Stimulated activated CD8-positive, alpha-beta memory T cell treated with anti-CD3 and anti-CD28 coated beads, Interleukin-4, amount 100 ng/mL, for 24 hours (primary cell): ENCODE measurements at places on chromosomes 3 and 15.

DNA sequence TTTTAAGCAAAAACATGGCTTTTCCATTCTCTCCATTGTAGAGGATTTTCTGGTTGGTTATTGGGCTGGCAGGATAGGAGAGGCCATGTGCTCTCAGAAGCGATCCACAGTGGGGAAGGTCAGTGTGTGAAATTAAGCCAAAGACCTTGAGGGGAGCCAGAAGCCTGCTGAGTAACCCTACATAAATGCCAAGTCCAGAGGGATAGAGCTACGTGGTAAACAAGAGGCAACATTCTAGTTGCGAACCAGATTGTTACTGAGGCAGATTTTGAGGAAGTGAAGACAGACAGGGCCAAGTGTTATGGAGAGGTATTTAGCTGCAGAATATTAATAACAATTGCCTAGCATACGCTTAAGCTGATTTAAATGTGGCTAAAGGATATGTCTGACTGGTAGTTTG lies 592.8 kb upstream of the GBE1 start:
- no peak for DNase-seq

DNA sequence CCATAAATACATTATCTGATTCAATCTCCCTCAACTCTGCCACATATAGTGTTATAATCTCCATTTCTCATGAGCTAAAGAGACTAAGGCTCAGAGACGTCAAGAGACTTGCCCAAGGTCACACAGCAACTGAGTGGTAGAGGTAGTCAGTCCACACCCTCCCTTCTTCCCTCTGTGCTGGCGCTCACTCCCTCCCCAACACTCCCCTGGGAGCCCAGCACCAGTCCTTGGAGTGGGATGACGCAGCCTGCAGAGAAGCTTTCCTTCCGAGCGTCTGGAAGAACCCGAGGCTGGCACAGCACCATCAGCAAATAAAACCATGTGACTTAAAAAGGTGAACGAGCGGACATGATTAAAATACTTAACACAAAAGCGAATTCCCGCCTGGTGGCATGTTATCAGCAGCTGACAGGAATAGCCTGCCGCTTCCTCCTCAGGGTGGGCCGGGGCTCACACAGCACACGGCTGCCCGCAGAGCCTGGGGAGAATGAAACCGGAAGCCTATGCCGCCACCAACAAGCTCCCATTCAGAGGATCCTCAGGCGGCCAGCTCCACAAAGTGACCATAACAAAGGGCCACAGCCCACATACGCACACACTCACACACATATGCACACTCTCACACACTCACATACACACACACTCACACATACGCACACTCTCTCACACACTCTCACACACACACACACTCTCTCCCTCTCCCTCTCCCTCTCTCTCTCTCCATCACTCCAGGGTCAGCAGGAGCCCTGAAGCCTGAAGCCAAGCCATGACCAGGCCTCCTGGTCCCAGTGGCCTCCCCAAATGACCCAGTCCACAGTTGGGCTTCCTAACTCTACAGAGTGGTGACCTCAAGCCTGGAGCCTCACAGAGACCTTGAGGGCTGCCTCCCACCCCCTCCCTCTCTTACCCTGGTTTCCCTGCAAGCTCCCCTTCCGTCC lies 120.5 kb downstream of the XXYLT1 start:
- DNase-seq, result no peak

- no peak for DNase-seq
Measured at GRCh38 chr15:96629511-96629910, 299.0 kb downstream of the NR2F2 start.

- no peak for DNase-seq
Measured at GRCh38 chr3:172438186-172438585, 10.1 kb downstream of the GHSR start.

DNA sequence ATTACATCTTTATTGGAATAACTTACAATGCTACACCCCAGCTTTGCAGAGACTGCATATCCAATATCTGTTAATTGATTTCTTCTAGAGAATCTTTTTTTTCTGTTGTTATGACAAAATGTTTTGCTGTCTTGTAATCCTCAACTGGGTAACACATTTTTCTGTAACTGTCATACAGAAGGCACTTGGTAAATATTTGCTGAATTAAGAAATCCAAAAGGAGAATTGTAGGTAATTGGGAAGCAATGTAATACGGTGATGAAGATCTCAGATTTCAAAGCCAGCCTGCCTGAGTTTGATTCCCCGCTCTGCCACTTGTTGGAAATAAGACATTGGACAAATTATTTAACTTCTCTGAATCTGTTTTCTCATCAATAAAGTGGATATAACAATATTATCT lies 169.1 kb downstream of the WDR72 start:
- no peak for DNase-seq

DNA sequence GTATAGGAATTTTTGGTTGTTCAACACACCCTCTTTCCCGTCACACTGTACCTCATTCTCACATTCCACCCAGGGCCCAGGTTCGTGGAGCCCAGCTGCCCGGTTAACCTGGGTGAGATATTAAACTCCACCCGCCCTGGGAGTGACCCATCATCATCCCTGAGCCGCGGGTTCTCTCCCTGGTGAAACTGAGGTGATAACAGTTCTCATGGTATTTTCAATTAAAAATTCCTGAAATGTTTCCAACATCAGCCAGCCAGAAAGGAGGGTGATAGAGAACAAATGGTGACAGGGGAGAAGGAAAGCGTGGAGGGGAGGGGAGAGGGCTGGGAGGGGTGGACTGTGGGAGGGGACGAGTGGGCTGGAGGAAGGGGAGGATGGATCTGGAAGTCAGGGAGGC lies 148.8 kb downstream of the ALDH1A2 start:
- no peak for DNase-seq

- DNase-seq, result no peak
Measured at GRCh38 chr15:88707771-88708654, 69.2 kb downstream of the ISG20 start.

GRCh38 chr3:45610119-45610518 lies 15.6 kb downstream of the LIMD1 start:
- DNase-seq, result no peak

DNA sequence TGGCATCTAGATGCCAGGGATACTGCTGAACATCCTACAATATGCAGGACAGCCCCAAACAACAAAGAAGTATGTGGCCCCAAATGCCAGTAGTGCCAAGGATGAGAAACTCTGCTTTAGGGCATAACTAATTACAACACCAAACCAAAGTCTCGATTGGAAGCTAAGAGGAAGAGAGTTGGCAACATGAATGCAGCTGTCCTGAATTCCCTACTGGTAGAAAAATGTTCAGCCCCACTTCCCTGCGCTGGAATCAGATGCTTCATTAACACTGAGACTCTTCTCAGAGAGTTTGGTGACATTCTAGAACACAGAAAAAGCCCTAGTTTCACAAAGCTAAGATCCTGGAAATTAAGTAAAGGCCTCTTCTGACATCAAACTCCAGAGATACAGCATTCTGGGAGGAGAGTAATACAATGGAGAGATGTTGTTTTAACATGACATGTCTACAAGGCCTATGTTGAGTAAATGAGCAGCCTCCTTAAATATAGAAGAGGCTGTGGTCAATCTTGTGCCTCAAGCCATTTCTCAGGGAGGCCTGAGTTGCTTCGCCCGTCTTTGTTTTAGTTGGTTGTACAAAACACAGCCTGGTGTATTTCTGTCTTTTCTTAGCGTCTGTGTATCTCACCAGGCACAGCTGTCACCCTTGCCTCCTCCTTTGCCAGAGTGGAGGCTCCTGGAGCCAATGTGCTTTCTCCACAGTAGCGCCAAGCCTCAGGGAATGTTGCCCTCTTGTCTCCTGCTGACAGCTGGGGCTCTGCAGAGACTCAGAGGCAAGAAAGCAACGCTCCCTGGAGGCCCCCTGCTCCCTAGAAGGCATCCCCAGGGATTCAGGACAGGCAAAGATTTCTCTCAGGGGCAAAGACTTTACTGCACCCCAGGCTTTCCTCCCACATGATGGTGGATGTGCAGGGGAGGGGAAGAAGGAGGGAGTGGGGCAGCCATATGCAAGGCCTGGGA lies 25.1 kb upstream of the CTNNB1 start:
- no peak for DNase-seq

DNA sequence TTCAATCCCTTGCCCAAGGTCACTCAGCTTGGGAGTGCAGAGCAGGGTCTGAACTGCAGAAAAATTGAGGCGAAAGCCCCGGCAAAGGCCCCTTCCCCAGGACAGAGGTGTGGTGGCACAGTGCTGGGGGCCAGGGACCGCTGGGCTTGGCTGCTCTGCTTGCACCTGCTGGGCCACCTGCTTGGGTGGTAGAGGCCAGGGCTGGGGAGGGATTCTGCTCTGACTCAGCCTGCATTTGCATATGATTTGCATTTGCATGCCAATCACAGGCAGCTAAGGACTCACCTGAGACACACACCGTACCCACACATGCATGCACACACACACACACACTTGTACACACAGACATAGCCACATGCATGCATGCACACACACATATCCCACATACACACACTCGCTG lies 9.9 kb downstream of the GRM2 start:
- DNase-seq, result no peak

DNA sequence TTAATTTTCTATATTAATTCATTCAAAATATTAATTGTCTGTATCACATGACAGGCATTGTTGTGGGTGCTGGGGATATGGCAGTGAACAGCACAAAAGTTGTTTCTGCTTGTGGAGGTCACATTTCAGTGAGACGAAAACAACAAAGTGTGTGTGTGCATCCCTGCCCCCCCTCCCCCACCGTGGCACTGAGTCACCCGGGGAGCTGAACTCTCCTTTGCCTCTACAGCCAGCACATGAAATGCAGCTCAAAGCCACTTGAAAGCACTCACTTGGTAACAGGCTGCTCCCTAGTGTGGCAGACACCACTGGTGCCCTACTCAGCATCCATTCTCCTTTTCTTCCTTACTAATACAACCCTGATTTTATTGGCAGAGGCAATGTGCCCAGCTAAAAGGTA lies 16.9 kb upstream of the SCAMP5 start:
- DNase-seq, result peak; percentile 43

GRCh38 chr3:151835751-151836525 lies 22.0 kb downstream of the AADAC start:
- DNase-seq, result no peak

GRCh38 chr3:57164657-57165573 lies at the start of gene IL17RD:
Gene IL17RD (minus strand): TSS chr3:57165353. CDS start chr3:57165286, 67 bp downstream.
- DNase-seq, result peak; percentile 58

GRCh38 chr3:71305231-71306206 lies 278.0 kb downstream of the FOXP1 start:
- no peak for DNase-seq

DNA sequence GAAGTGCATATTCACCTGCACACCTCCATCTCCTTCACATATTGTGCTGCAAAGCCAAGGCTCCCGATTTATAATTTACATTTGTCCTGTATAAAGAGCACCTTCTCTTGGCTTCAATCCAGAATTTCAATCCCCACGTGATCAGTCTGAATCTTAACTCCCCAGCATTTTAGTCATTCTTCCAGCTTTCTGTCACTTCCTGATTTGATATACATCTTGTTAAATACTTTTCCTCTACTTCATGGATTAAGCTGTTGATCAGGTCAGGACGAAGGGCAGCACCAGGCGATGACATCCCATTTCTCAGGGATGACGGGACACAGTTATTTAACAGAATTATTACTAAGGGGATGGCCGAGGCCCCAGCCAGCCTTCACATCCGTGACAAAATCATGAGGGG lies 212.5 kb downstream of the EPHB1 start:
- no peak for DNase-seq

DNA sequence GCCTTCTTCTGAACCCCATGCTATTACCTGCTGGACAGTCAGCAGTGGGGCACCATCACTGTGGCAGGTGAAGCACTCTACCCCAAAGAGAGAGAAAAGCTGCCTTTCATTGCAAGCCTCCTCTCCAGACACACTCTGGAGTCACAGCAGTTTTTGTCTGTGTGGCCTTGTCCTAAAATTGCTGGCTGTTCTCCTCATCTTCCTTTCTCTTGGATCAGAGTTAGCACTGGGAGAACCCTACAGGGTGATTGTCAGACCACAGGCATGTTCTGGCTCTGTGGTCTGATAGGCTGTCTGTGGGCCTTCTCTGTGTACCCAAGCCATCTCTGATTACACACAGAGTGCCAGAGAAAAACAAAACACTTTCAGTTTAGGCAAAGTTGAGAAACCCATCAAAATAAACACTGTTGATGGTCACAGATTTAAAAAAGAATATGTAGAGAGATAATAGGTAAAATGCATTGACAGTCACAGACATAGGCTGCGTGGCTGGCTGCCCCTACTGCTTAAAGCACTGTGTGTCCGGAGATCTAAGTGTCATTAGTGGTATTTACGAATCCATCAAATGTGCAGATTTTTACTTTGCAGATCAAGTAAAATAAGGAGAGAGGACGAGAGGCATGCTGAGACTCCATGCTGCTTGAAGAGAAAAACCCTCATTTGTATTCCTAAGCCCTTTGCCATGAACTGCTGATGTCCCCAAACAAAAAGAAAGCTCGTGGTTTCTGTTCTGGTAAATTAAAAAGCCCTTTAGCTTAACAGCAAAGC lies 689.9 kb downstream of the TUSC7 start:
- no peak for DNase-seq

DNA sequence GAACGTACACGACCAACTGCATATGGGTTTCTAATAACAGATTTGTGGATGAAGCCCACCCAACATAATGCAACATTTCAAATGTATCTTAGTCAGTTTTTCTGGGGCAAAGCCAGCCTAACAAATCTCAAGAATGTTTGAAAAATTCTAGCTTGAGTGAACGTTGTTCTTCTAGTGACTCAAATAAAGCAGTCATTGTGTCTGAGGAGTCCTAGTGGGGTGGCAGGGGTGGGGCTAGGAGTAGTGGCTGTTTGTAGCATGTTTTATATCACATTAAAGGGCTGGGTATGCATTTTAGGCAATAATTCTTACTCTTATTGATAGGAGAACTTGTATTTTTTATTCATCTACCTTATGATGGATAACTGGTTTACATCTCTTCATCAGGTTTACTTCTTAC lies 6.0 kb downstream of the B3GNT5 start:
- DNase-seq, result no peak

GRCh38 chr3:100216713-100217112 lies 44.1 kb upstream of the TBC1D23 start:
- no peak for DNase-seq

DNA sequence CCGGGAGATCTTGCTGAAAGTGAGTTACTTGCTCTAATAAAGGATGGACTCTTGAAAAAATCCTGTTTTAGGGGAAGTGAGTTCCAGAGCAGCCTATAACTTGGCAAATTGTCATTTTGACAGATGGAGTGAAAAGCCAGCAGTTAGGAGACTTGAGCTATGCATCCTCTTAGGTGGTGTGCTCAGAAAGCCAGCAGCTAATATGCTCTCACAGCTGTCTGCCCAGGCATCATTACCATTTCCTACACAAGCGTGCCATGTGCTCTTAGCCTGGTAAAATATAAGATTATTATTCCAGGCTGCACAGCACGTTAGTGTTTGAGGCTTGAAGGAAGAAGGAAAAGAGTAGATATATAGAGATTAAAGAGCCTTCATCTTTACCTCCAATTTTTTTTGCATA lies 151.0 kb downstream of the CHL1 start:
- DNase-seq, result no peak

DNA sequence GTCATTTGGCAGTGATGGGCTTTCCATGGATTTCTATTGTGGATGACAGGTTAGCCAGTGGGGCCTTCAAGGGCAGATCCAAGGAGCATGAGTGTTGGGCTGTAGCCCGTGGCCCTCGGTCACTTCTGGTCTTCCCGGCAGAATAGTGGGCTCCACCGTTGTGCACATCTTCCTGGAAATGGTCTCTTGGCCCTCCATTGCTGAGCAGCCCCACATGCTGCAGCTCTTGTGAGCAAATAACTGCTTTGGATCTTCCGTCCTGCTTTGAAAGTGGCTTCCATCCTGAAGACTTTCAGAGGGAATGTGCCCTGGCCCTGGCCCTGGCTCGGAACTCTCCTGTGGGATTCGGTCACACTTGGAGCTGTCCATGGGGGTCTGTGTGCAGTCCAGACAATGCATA lies 102.8 kb downstream of the SNRPN start:
- DNase-seq, result no peak
